ENCODE measurements at places on chromosomes 13 and 19.

DNA sequence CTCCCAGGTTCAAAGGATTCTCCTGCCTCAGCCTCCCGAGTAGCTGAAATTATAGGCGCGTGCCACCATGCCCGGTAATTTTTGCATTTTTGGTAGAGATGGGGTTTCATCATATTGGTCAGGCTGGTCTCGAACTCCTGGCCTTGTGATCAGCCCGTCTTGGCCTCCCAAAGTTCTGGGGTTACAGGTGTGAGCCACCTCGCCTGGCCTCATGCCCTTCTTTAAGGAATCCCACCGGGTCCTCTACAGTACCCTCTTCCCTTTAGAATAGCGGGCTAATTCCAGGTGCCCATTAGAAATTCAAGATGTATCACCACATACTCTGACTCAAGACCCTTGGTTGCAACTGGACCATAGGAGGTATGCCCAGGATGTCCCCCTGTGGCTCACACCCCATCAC is 74.2 kb upstream of the ZNF536 start:
- DNase-seq = no peak

DNA sequence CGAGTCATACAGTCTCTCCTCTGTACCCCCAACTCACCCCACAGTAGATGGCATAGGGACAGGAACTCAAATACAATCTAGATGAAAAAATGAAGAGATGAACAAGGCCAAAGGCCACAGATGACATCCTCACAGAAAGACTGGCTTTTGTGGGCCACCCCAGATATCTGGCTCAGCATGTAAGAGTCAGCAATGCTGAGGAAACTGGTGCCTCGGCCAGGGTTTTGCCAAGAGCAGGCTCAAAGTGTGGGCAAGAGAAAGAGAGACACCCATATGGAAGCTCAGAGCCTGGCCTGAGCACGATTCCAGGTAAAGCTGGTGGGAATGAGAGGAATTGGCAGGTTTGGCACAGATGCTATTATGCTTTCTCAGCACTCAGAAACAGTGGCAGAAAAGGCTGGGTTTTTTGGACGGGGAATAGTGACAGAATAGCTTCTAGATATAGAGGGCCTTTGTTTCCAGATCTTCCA is 460.6 kb downstream of the FOXO1 start:
- peak; percentile 29 for DNase-seq

DNA sequence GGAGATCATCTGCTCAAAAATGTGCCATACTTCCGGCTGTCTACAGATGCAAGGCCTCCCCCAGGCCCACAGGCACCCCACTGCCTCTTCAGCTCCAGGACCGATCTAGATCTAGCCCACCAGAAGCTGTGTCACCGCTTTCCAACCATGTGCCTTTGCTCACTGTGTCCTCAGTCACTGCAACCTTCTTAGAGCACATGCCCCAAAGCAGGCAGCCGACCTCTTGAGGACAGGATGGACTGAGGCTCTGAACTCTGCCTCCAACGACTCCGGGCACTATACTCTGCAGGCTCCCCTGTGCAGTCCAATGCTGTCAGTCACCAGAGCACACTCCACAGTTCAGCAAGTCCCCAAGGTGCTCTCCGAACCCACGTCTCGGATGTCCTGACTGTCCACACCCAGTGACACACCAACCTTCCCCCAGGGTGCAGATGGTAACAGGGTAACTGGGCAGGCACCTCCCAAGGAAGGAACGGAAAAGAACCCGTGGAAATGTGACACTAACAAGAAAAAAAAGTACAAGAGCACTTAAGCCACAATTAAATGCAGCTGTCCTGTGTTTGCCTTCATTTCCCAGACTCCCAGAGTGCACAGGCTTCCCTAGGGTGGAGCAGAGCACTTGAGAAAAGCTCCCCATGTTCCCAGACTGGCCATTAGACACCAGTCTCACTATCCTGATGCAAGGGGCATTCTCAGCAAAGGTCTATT is 4.8 kb downstream of the STK24 start:
- DNase-seq = peak; percentile 26

- no peak for DNase-seq
Observed at GRCh38 chr19:13112555-13112954, 4.0 kb downstream of the TRMT1 start.

- DNase-seq = no peak
Observed at GRCh38 chr19:40377876-40378385, 12.1 kb downstream of the HIPK4 start.

DNA sequence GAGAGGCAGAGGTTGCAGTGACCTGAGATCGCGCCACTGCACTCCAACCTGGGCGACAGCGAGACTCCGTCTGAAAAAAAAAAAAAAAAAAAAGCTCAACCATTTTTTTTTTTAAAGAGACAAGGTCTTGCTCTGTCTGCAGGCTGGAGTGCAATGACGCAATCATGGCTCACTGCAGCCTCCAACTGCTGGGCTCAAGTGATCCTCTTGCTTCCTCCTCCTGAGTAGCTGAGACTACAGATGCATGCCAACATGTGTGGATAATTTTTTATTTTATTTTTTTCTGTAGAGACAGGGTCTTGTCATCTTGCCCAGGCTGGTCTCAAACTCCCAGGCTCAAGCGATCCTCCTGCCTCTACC is 10.3 kb downstream of the EHD2 start:
- DNase-seq = peak; percentile 23

GRCh38 chr13:104975272-104975671 is 1560.2 kb downstream of the EFNB2 start:
- DNase-seq = no peak

Measured in stimulated activated CD4-positive, alpha-beta T cell treated with anti-CD3 and anti-CD28 coated beads, Interleukin-15, amount 100 ng/mL, for 24 hours (primary cell).